Urothelium cell line (cell line): ENCODE measurements at places on chromosomes 4 and X.

GRCh38 chr4:177729681-177730080, 287.4 kb upstream of the AGA start:
- no peak for DNase-seq

DNA sequence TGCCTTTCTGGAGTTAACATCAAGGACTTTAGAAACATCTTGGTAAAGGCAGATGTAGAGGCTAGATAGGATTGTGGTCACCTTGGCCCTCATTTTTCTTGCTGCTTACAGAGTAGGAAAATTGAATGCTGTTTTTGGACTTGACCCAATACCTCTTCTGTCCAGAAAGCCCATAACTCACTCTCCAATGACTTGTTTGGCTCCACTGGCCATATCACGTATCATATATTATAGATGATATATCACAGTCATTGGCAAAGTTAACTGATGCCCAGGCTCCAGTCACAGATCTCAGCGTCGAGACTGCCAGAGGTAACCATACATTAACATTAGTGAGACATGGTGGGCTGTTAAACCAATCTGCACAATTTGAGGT, 88.1 kb upstream of the PLAC1 start:
- no peak for DNase-seq

DNA sequence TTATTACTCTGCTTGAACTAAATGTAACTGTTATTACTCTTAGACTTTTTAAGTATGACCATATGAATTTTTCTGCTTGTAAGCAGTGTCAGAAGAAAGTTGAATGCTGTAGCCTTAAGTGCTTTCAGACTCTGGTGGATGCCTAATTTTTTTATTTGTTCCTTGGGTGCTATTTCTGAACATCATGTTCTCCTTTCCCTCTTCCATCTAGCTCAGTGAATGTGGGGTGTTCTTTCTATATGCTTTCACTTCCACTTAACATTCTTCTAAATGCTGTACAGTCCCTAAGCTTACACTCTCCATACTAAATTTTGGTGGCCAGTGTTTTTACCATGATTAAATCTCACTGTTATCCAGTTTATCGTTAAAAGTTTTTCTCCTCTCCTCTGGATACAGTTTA, 3.6 kb downstream of the DCK start:
- DNase-seq = no peak

- no peak for DNase-seq
Measured at GRCh38 chr4:134691915-134692314, 490.3 kb upstream of the PABPC4L start.

- DNase-seq = peak; percentile 80
Measured at GRCh38 chr4:182917182-182918043, at the start of gene DCTD. Gene DCTD, minus strand, starts transcription at chr4:182917386. Its CDS starts 1,818 bp downstream, at chr4:182915568.

DNA sequence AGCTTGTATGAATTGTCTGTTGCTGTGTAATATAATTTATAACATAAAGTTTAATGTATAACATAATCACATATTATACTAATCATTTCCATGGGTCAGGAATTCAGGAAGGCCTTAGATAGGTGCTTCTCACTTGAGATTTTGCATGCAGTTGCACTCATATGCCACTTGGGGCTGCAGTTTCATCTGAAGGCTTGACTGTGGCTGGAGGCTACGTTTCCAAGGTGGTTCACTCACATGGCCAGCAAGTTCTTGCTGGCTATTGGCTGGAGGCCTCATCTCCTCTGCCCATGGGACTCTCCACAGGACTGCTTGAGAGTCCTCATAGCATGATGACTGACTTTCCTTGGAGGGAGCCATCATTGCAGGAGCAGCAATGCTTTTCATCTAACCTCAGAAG, 53.4 kb upstream of the STX18 start:
- DNase-seq = no peak

DNA sequence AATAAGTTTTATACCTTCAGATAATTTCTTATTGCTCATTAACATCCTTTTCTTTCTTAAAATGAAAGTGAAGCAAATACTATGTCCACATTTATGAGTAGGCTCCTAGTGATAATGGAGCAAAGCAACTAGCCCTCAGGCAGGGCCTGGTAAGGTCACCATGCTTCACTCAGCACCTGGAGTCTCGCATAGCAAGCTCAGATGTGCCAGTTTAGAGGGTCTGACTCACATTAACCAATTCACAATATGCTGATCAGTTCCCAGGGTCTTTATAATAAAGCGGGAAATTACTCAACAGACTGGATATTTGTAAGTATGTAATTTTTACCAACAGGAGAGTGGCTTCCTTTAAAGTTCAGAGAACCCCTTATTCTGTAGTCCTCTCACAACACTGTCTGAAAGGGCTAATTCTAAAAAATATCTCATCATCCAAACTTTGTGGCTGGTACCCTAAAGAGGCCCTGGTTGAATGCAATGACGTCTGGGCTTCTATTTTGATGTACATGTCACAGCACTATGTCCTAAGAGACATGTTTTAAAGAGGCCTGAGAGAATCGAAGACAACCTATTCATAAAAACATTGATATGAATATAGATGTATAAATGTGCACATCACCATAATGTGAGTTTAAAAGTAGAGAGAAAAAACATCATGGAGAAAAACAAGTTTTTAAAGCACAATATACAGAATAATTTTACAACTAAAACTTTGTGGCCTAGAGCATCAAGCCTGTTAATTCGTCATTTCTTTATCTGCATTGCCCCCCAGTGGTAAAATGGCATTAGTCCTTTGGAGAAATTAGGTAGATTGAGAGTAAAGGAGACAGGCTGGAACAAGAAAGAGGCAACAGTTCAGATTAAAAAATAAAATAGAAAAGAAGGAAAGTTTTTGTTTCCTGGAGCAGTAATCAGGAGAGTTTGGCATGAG, 44.3 kb downstream of the IL21 start:
- DNase-seq = peak; percentile 44

GRCh38 chrX:130039847-130040246, 57.4 kb downstream of the BCORL1 start:
- DNase-seq = no peak

DNA sequence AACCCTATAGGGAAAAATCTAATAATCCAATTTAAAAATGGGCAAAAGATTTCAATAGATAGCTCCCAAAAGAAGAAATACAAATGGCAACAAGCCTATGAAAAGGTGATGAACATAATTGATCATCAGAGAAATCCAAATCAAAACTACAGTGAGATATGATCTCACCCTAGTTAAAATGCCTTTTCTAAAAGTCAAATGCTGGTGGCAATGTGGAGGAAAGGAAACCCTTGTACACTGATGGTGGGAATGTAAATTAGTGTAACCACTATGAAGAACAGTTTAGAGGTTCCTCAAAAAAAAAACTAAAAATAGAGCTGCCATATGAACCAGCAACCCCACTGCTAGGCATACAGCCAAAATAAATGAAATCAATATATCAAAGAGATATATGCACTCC, 44.5 kb downstream of the STPG2 start:
- DNase-seq = no peak

DNA sequence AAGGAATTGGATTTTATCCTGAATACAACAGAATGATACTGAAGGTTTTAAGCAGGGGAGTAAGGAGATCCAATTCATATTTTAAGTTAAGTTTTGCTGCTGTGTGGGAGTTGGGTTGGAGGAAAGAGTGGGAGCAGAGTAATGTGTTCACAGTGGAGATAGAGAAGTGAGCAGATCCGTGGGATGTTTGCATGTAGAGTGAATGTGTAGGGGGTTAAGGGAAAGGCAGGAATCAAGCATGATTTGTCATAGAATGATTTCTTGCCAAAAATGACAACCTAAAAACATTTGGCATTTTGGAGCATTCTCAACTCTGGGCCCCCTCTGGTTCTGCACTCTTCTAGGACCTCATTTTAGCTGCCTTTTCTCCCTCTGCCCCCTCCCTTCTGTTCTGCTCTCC, 76.6 kb downstream of the ARHGAP10 start:
- DNase-seq = no peak

- no peak for DNase-seq
Measured at GRCh38 chr4:25161593-25161950, 1.3 kb upstream of the SEPSECS start.

GRCh38 chrX:66038115-66038514, 1.8 kb downstream of the VSIG4 start:
- no peak for DNase-seq

DNA sequence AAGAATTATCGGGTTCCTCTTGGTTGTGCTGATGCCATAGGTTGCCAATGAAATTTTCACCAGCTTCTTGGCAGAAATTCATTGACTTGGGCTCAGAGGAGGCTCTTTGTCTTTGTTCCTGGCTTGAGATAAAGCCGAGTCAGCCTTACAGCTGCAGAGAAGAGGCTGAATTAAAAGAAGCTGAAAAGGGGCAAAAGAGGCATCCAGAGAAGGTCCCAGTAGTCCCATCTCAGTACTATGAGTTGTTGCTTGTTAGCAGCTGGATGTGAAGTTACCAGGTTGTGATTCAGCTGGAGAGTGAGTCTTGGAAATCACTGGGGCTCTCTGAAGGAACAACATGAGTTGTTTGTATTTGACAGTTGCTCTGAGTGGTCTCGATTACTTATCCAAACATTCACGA, 59.7 kb downstream of the SMAD1 start:
- DNase-seq = no peak

- DNase-seq = no peak
Measured at GRCh38 chrX:153902385-153902784, 2.1 kb upstream of the AVPR2 start.

DNA sequence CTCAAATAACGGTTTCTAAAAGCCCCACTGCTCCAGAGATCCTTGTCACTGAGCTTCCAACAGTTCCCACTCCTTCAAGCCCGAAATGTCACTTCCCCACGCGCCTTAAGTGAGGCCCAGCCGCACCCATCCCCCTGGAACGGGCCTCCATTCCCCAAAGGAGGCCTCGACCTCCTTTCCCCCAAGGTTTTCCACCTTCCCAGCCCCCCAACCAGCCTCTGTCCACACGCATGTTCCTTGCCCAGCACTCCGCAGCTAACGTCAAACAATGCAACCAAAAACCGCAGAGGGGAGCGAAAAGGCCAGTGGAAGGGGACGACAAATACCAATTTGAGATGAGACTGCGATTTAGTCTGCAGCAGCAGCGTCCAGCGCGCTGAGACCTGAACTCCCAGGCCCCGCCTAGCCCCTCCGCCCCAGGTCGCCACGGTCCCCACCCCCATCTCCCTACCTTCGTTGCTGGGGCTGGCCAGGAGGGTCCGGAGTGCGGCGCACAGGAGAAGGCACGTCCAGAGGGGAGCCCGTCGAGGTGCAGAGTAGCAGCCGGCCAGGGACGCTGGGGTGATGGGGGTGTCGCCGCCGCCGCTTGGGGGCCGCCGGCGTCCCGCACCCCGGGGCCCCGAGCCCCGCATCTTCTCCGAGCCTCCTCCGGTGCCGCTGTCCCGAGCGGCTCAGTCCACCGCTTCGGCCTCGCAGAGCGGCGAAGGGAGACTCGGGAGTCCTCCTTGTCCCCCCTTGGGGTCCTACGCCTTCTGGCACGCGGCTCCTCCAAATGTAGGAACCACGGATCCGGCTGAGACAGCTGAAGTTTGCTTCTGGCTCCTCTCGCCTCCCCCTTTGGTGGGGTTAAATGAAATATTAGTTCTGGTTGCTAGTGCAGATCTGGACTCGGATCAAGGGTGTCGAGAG, 924 bp downstream of the EPHA5 start:
- DNase-seq = peak; percentile 25
